ENCODE measurements at places on chromosomes 6 and 20.

DNA sequence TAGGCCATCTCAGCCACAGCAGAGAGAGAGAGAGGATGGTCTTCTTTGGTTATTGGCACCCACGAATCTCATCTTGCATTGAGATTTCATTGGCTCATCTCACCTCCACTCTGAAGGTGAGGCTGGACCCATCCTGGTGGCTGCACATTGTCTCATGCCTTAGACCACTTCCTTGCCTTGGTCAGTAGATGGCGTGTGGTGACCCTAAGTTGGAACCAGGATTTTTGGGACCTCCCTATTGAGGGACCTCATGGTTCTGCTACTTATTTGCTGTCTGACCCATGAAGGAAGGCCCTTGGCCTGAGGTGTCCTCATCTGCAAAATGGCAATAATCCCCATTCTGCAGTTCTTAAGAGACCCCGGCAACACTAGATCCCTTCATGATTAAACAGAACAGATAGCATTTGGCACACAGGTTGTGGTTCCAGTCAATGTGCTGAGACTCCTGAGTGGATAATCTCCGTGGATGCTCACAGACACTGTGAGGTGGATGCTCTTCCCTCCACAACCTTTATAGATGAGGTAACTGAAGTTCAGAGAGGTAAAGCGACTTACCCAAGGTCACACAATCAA, 21.5 kb upstream of the AAR2 start:
- DNase-seq: no peak

DNA sequence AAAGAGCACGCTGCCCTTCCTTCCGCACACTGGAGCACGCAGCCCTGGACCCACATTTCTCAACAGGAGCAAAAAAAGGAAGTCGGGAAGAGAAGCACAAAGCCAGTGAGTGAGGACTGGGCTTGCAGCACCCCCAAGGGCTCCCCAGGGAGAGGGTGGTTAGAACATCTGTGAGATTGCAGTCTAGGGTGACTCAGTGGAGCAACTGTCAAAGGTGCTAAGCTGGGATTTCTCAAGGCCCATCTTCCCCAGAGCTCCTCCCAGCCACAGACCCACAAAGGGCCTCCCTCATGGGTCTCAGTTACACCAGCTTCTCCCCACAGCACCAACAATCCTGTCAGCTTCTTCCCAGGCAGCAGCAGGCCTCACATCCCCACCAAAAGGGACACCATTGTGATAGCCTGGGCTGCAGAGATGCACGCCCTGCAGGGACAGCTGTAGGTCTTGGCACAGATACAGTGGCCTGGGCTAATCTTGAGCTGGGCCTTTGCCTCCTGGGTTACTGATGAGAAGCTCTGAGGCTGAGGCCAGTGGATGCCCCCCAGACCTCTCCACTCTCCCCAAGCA, 39.6 kb upstream of the CD93 start:
- DNase-seq: no peak

DNA sequence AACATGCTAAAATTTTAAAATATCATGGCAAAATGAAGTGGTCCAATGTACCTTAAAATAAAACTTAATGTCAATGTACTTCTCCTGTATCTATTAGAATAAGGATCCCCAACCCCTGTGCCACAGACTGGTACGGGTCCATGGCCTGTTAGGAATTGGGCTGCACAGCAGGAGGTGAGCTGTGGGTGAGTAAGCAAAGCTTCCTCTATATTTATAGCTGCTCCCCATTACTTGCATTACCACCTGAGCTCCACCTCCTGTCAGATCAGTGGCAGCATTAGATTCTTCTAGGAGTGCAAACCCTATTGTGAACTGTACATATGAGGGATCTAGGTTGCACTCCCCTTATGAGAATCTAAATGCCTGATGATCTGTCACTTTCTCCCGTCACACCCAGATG, 86.0 kb downstream of the SLC16A10 start:
- DNase-seq: no peak

DNA sequence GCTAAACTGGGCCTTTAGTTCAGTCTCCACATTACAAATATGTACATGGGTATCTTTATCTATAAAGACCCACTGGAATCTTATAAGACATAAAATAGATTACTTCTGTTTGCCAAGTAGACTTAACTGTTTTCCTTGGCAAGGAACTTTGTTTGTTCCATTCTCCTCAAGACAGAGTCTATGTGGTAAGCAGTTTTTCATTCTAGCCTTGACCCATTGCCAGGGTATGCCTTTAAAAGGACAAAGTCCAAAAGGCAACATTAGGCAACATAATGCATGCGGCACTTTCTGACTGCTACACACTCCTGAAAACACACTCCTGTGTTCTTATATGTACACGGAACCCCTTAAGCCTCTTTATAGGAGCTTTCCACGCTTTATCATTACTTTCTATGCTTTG, 20.4 kb downstream of the VNN1 start:
- no peak for DNase-seq

DNA sequence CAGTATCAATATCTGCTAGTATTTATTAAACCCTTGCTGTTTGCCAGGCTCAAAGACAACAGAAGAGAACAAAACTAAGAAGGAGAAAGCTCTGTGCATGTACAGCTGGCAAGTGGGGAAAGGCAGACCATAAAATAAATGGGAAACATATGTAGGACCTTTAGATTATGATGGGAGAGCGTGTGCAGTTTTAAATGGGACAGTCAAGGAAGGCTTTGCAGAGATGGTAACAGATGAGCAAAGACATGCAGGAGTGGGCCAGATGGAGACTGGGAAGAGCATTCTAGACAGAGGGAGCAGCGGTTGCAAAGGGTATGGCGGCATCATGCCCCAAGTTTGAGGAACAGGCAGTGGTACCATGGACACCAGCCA, 260.0 kb downstream of the NRN1 start:
- DNase-seq: no peak

GRCh38 chr20:34109442-34109841, 2.6 kb downstream of the EIF2S2 start:
- DNase-seq: no peak
